ENCODE measurements at places on chromosomes 5 and 9. TPM values are rescaled to one million over a fixed set of nuclear protein-coding genes. Genes with fewer than 3 reads are reported as not detected.

Gene SHC3
- polyA plus RNA-seq = not detected

GRCh38 chr5:56856541-56857178 lies 41.3 kb downstream of the MAP3K1 start:
- no peak for DNase-seq

Gene CCDC152
- 4.0 TPM for polyA plus RNA-seq

Gene HMHB1
- polyA plus RNA-seq = not detected

DNA sequence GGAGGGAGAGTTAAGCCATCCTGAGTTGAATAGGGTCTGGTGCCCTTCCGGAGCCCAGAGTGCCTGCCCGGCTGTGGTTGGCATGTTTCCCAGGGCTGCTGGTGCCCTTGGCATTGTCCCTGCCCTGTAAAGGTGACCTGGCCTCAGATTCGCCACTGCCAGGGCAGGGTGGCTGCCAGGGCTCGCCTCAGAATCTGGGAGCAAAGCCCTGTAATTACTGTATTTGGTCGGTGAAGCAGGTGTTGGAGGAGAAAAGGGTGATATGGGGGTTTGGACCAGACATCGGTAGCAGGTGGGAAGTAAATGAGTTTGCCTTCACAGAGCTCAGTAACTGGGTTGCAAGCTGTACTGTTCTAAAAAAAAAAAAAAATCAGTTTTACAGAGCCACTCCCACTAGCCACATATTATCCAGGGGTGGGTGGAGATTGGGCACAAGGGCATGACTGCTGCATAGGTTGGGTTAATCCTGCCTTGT lies 47.6 kb downstream of the RGS3 start:
- DNase-seq = no peak

GRCh38 chr9:114681594-114682332 lies at the start of gene TEX48:
TSS of gene TEX48 (minus strand) at chr9:114682192. CDS start at chr9:114671723, 10,469 bp downstream.
- DNase-seq = peak; percentile 77

DNA sequence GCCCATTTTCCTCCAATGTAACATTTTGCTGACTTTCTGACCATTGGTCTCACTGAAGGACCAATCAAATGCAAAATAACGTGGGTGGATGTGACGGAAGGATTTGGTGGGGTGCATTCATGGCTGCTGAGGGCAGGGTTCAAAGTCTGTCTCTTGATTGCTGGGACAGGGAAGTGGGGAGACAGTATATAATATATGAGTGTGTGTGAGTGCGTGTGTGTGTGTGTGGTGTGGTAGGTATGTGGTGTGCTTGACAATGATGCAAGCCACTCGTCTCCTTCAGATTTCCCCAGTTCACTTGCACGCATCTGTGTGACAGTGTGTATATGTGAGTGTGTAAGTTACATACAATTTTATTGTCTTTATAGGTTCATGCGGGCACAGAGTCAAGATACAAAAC lies 477.3 kb downstream of the DIRAS2 start:
- no peak for DNase-seq

- no peak for DNase-seq
Measured at GRCh38 chr5:34584165-34584564, 72.0 kb upstream of the RAI14 start.

GRCh38 chr9:109717342-109717741 lies 62.7 kb upstream of the PALM2AKAP2 start:
- no peak for DNase-seq

DNA sequence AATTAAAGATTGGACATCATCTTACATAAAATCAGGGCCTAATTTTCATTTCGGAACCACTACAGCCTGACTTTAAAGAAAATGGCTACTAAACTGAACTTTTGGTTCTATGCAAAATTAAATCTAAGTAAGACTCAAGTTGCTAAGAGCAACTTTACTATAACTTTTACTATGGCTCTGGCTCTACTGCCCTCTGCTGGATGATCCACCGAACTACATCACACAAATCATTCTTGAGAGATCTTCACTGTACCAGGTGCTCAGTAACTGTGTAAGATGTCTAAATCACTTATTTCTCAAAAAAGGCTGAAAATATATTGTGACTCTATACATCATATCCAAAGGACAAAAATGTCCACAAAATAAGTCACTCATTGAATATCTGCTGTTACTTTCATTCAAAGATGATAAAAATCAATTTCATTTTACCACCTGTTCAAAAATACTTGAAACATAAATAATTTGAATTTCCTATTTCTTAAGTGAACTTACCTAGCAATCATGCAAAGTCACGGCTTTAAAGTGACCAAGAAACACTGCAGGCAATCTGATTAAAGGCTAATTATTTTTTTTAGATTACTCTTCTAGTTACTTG lies 13.5 kb downstream of the MOCS2 start:
- DNase-seq = peak; percentile 54

DNA sequence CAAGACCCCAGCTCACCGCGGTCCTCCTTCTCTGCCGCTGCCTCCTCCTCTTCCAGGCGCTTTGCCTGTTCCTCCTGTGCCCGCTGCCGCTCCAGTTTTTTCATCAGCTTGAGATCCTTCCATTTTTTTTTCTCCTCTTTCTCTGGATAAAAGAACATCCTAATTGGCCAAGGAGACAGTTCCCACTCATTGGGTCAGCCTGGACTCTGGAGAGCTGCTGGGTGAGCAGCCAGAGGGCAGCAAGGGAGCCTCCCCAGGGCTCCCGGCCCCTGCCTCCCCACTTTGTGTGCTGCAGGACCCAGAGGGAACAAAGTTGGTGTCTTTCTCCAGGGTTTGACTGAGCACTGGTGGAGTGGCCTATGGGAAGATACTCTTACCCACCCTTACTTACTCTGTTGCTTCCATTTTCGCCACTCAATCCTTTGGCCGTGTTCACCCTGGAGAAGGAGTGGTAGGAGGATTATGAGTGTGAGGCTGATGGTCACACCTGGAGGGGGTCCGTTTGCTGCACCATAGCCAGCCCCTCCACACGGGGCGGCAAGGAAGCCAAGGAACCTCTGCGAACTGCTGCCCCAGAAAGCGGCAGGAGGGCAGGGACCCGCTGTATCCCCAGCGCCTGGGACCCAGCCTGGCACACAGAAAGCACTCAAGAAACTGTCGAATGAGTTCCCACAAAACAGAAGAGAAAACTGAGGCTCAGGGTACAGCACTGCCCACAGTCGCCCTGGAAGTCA lies 708 bp downstream of the SPOUT1 start:
- DNase-seq = no peak

Data from K562 (cell line).